ENCODE measurements at places on chromosomes 3 and 15. TPM values are rescaled to one million over a fixed set of nuclear protein-coding genes. Genes with fewer than 3 reads are reported as not detected.

The GRM2 gene
- under 0.01 TPM for total RNA-seq

The SCG3 gene
- total RNA-seq = not detected

The TPRG1 gene
- 0.13 TPM for total RNA-seq

The CCR8 gene
- not detected for total RNA-seq

The SLC28A2 gene
- total RNA-seq = not detected

The HYKK gene
- total RNA-seq = 3.4 TPM
